ENCODE measurements at places on chromosomes 2 and 18.

- no peak for DNase-seq
These were observed 107.9 kb downstream of the DPP10 start for GRCh38 chr2:114550364-114550763.

GRCh38 chr2:109218087-109218791 is 89.2 kb downstream of the SH3RF3 start:
- no peak for DNase-seq

- DNase-seq, result no peak
These were observed 18.1 kb upstream of the CYP26B1 start for GRCh38 chr2:72165792-72166191.

- no peak for DNase-seq
These were observed 74.3 kb upstream of the SLC1A4 start for GRCh38 chr2:64914735-64915509.

- no peak for DNase-seq
These were observed 65.7 kb upstream of the DARS1 start for GRCh38 chr2:136051001-136051724.

- no peak for DNase-seq
These were observed 20.6 kb downstream of the EFEMP1 start for GRCh38 chr2:55902971-55903370.

- no peak for DNase-seq
These were observed 89.4 kb upstream of the APCDD1 start for GRCh38 chr18:10365021-10365500.

DNA sequence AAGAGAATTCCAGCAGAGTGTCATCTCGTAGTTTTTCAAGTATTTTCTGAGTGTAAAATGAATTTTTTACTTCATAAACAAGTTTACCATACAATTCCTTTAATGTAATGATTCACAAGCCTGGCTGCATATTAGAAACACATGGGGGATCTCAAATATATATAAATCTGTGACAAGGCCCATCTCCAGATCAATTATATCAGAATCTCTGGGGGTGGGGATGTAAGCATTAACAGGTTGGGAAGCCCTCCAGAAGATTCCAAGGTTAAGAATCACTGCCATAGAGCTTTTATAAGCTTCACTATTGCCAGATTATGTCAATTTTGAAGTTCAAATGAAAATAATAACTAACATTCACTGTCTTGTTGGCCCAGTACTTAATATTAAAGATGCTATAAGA is 111.2 kb downstream of the BAZ2B start:
- DNase-seq, result no peak
